ENCODE measurements at places on chromosomes 4 and X.

DNA sequence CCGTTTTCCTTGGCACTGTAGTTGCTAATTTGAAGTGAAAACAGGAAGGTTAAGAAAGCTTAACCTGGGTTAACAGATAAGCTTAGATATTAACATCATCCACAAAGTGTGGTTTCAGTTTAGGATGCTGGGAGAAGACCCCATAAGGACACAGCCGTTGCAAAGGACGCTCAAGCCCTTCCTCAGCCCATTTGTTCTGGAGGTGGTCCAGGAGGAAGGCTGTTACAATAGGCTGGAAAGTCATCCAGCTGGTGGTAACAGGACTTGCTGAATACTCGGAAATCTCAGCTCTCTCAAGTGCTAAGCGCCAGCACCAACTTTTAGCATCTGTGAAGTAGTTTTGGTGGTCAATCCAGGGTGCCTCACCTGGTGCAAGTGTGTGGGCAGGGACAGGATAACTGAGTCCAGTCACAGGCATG is 14.2 kb downstream of the CHST7 start:
- no peak for DNase-seq

DNA sequence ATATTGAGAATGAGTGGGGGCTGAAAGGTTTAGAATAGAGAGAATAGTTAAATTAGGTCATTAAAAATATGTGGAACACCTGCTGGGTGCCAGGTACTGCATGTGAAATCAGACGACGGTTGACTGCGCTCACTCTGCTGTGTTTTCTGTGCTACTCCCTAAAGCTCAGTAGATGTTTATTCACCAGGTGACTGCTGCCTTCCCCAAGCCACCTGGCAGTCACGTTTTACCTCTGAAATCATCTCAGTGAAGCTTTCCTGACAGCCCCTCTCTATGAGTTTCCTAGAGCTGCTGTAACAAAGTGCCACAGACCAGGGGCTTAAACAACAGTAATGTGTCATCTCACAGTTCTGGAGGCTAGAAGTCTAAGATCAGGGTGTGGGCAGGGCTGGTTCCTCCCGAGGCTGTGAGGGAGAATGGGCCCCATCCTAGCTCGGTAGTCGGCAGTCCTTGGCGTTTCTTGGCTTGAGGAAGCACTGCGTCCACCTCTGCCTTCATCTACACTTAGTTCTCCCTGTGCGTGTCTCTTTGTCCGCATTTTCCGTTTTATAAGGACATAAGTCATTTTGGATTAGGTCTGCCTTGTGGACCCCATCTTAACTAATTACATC is 25.3 kb downstream of the ADD1 start:
- DNase-seq, result no peak

DNA sequence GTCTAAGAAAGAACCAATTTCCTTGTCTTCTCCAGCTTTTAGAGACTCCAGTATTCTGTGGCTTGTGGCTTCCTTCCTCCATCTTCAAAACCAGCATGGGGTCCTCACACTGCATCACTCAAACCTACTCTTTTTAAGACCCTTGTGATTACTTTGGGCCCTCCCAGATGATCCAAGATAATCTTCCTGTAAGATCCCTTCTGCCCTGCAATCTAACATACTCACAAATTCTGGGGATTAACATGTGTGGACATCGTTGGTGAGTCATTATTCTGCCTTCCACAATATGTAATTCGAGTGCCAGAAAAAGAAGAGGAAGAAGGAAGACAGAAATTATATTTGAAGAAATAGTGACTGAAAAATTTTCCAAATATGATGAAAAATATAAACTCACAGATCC is 47.9 kb downstream of the BEND4 start:
- no peak for DNase-seq

DNA sequence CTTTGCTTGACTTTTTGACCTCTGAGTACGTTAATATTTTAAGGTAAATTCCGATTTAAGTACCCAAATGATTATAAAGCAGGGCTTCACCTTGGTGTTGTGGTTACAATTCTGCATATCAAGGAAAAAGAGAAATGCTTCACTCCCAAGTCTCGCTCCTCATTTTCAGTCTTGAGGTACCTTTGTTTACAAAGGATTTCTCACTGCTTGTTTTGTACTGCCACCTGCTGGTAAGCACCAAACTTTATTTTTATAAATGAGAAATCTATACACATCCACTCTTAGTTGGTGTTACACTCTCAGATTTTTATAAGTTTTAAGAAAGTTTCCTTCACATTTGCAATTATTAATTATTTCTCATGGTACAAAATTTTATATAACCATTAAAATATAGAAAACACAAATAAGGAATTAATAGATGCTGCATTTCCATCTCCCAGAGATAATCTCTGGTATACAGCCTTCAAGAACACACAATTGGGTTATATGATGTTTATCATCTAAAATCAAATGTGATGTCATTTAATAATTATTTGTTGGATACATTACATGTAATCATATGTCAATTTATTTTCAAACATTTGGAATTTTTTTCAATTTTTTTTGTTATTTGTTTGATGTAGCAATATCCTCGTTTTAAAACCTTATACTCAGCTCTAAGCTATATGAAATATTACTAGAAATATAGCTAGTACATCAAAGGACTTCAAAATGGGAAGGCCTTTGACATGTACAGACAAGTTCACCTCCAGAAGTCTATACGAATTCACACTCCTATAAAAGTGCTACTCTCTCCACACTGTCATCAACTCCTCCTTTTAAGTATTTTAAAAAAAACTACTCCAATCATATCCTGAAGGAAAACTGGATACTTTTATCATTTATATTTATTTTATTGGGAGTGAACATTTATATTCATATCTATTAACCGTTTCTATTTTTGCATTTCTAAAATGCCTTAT is 179.9 kb downstream of the KCNIP4 start:
- DNase-seq, result peak; percentile 64

DNA sequence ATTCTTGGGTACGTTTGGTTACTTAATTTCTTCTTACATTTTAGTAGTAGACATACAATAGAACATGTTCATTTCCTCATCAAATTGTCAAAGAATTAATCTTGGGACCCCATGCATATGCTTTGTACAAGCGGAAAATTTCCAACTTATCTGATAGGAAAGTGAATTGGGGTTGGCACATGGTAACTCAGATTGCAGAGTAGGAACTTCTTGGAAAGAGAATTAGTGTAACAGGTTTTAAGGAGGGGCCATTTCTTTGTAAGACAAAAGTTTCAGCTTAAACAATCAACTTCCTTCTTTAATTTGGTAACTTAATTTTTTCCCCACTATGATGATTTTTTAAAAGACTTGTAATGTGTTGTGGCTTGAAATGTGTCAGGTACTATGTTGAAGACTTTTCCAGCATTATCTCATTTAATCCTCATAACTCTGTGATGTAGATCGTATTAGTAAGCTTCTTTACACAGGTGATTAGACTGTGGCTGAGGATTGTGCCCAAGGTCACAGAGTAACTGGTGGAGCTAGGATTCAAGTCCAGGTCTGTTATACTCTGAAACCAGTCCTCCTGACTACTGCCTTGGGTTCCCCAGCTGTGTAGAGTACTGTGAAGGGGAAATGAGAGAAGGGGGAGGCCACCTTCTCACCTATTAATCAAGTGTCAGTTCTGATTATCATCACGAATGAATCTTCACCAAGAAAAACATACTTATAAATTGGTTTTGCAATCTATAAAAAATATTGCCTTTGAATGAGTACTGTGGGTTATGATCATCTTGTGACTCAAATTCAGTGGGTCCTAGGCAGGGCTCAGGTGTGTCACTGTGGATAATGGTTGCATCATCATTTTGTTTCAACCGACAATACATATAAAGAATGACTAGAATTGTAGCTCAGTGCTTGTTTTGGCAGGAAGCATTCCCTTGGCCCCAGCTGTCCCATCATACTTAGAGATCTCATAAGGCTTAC is 4.3 kb downstream of the GK start:
- peak; percentile 60 for DNase-seq

GRCh38 chrX:79133904-79134303 is 10.6 kb upstream of the GPR174 start:
- DNase-seq, result no peak

- DNase-seq, result peak; percentile 64
Measured at GRCh38 chrX:1392376-1393068, 609 bp upstream of the SLC25A6 start.

DNA sequence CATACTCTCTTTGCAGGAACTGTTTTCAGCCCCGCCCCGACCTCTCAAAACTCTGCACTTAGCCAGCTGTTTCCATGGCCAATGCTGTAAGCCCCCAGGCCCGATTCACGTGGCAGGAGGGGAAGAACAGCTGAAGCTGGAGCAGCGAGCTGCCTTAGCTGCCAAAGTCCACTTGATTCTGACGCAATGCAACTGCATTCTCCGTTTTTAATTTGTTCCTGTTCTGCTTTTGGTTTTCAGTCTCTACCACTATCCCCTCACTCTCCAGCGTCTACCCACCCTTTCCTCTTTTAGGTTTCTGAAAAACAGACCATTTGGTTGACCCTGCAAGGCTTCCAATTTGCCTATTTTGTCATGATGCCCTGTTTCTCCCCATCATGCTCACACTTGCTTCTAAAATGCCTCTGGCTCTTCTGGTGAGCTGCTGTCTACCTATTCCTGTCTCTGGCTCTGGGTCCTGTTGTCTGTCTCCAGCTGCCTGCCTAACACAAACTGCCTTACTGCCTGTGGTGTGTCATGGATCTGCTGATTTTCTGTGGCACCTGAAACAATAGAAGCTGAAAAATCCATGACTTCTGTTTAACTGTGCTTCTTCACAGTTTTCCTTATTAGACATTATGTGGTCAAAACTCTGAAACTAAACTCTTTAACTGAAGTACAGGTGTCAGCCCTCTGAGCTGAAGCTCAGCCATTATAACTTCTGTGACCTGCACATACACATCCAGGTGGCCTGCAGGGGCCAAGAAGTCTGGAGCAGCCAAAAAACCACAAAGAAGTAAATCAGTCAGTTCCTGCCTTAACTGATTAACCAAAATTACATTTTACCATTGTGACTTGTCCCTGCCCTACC is 160.5 kb upstream of the AGTR2 start:
- no peak for DNase-seq

GRCh38 chr4:18056030-18056429 is 34.5 kb upstream of the LCORL start:
- no peak for DNase-seq

DNA sequence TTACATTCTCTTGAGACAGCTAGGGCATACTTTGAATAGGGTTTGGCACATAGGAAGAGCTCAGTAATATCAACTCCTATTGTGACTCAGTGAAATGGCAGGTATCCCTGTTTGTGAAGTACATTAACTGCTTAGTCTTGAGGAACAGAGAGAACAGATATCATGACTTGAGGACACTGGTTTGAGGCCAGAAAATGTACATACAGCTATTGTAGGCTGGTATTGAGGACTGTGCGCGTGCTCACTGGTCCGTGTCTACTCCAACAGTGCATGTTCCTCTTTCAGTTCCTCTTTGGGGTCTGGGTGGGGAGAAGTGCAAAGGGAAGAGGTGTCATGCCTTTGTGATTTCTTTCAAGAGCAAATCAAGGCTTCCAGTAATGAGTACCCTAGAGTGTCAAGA is 34.6 kb upstream of the TBC1D9 start:
- no peak for DNase-seq

GRCh38 chr4:153067376-153067775 is 131.3 kb downstream of the FHDC1 start:
- no peak for DNase-seq

GRCh38 chr4:36917413-36917812 is 327.1 kb upstream of the NWD2 start:
- DNase-seq, result no peak

DNA sequence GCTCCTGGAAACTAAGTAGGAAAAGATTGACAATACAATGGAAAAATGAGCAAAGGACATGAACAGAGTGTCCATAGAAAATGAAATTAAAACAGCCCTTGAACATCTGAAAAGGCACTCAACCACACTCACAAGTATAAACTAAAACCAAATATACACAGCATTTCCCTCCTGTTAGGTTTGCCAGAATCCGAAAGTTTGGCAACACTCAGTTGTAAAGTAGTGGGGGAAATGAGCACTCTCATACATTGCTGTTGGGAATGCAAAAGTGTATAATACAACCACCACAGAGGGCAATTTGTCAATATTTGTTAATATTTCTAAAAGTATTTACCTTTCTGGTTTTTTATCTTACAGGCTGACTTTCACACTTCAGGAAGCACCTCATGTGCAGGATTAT is 84.2 kb upstream of the TMEM164 start:
- DNase-seq, result no peak

DNA sequence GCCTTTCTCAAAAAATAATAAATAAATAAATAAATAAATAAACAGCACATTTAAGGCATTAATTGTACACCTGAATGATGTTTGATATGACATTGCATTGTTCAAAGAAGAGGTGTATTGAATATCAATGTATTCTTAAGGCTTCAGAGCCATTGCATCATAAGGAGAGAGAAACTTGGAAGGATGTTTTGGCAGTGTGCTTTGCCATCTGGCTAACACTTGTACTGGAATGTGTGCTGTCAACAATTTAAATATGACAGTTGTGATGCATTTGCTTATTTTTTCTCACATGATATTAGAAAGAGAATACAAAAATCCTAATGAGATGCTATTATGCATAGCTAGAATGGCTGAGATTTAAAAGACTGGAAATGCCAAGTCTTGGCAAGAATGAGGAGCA is 67.8 kb downstream of the FAM133A start:
- DNase-seq, result no peak

DNA sequence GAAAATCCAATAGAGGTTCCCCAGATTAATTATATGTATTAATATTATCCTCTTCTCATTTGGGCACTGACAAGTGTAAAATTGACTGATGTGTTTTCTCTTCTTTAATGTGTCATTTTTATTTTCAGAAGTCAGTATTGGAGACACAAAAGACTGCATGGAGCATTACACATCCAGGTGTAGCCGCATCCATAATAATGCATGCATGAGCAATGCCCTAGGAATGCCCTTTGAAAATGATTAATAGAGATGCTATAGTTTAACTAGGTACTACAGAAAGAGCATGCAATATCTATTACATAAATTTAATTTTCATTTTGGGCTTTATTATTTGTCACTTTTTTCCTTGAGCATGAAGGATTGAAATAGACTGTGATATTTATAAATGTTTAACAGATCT is 509.9 kb downstream of the SPOCK3 start:
- no peak for DNase-seq

- no peak for DNase-seq
Measured at GRCh38 chrX:73647632-73648322, 84.8 kb downstream of the CHIC1 start.

DNA sequence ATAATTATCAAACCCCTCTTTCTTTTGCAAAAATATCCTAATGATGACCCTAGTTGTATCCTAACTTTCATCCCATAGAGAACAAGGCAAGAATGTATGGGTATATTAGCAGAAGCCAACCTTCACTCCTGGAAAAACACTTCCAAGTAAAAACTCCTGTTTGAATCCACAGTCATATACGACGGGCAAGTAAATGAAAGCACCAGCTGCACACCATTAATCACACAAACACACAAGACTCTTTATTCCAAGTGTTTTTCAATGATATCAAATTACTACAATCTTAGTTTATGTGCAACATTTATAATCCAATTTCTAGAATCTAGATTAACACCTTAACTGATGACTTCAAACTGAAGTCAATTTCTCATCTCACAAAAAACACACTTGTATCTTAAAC is 22.9 kb downstream of the ACSL4 start:
- no peak for DNase-seq

All from hematopoietic multipotent progenitor cell treated with erythropoietin and hydrocortisone succinate and interleukin-3 and kit ligand, for 8 days (in vitro differentiated cells).